ENCODE measurements at places on chromosomes 11 and 22.

DNA sequence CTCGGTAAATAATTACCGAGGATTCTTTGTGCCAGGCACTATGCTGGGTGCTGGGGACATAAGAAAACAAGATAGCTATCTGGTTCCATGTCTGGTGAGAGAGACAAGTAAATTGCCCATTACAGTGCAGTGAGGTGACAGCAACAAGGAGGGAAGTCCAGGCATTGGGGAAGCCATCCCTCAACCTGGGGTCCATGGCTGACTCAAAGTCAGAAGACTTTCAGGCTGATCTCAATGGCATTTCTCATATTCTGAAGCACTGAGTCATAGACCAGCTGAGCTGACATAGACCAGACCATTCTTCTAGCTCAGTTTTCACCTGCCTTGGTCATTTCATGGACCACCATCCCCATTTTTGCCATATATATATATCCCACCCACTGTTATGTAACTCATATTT, 158.8 kb downstream of the TTC17 start:
- no peak for DNase-seq

DNA sequence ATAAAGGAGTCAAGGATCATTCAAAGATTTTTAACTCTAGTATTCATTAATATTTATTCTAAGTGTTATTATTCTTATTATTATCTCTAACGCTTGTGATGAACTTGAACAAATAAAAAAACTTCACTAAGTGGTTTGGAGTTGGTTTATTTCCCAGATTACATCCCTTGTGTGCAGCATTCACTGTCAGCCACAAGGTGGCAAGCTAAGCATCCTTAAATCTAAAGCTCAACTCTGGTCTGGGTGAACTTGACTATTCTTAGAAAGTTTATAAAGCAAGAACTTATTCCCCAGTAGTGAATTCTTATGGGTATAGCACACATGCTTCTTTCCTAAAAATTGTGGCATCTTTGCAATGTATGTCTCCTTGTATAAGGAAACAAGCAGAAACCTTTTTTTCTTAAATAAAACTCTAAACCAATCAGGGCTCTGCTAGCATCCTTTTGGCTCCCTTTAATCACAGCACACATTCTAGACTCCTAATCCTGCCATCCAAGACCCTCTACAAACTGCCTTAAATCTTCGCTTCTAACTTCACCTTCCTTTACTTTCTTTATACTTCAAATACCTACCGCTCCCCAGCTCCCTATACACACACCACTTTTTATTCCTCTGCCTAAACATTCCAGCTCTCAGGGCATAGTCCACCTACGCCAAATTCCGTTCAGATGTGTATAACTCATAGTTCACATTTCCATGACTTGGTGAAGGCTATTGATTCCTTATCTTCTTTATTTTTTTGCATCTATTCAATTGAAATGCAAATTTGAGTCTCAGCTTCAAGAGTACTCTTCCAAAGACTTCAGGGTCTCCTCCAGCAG, 1068.8 kb downstream of the DLG2 start:
- DNase-seq: peak; percentile 84

DNA sequence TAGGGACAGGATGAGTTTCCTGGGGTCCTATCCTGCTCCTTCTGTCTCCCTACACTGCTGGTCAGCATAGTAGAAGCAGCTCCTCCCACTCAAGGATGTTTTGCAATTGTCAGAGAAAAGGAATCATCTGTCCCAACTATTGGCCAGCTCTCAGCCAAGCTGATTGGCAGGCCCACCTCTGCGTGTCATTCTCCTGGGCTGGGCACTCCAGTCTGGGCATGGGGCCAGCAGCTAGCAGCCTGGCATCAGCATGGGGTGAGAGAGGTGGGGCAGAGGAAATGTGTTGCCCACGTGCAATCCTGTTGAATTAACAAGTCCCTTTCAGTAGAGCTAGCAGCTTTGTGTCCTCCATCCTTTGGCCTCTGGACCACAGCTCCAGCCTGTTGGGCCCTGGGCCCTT, 14.1 kb downstream of the ANKK1 start:
- peak; percentile 74 for DNase-seq

- DNase-seq: no peak
These were observed 136.9 kb downstream of the METTL15 start for GRCh38 chr11:28245131-28245530.

DNA sequence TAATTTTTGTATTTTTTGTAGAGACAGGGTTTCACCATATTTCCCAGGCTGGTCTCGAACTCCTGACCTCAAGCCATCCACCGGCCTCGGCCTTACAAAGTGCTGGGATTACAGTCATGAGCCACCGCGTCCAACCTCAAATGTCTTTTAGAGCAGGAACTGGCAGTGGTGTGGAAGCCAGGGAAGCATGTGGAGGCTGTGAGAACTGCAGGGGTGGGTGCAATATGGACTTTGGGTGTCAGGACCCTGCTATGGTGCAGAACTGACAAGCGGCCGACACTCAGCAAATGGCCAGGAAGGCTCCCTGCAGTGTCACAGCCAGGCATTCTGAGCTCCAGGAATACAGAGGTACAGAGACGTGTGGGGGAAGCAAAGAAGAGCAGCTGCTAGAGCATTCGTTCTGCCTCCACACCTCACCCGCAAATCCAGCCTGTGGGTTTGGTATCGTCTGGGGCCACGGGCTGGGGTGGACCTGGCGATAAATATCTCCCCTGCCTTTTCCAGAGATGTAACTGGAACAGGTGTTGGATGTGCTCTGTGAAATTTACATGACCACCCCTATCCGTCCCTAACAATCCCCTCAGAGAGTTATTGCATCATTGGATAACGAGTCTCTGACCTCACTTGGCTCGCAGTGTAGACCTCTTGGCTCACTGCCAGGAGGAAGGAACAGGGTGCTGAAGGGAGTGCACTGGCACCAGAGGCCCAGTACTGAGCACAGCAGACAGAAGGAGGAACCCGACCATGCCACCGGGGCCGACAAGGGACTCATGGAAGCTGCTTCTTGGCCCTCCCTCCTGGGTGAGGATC, 624.7 kb upstream of the B3GAT1 start:
- peak; percentile 42 for DNase-seq

- DNase-seq: no peak
These were observed 207.4 kb downstream of the NELL1 start for GRCh38 chr11:20876738-20877137.

GRCh38 chr11:95358511-95359340, 127.7 kb upstream of the SESN3 start:
- DNase-seq: peak; percentile 38

DNA sequence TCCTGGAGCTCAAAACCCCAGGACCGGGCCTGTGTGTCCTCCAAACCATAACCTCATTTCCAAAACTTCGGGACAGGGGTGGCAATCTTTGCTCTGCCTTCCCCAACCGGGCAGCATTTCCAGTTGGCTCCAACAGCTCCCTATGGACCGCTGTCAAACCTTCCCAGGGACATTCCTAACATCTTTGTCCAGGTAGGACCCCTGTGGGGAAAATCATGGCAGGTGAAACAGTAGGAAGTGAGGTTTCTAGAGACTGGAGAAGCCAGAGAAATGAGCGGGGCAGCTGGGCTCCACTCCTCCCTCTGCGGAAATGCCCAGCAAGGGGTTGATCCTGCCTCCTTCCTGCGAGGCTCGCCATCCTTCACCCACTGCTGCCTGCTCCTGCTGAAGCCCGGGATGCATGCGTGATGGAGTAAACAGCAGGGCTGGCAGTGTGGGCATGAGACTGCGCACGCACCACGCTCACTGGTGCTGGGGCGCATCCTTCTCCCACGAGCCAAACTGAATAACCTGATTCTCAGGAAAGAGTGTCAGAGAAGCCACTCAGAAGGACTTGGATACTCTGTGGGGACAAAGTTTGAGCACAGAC, 136.4 kb downstream of the BUD13 start:
- no peak for DNase-seq

- no peak for DNase-seq
These were observed 8.3 kb downstream of the PICK1 start for GRCh38 chr22:38065539-38065938.

GRCh38 chr11:118916842-118917388, 8.8 kb downstream of the BCL9L start:
- peak; percentile 91 for DNase-seq

- DNase-seq: no peak
These were observed 24.6 kb upstream of the DGAT2 start for GRCh38 chr11:75743711-75744563.

GRCh38 chr22:26576026-26576680, 13.8 kb downstream of the TPST2 start:
- DNase-seq: no peak

DNA sequence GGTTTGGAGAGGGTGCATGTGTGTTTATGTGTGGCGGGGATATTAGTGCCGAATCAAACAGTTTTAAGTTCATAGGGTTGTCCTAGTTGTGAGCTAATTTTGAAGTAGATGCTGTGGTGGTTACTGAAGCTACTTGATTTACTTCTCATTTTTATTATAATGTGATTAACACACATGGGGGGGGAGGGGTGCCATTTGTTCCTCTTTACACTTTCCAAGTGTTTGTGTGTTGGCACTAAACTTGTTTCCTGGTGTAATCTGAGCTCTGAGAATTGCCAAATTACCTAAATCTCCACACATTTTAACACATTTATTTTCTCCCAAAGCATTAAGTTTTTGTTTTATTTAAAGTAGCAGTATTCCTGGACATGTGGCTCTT, 60.1 kb downstream of the ZNRF3 start:
- DNase-seq: no peak

- no peak for DNase-seq
These were observed 15.4 kb downstream of the APOBEC3B start for GRCh38 chr22:38997518-38997917.

DNA sequence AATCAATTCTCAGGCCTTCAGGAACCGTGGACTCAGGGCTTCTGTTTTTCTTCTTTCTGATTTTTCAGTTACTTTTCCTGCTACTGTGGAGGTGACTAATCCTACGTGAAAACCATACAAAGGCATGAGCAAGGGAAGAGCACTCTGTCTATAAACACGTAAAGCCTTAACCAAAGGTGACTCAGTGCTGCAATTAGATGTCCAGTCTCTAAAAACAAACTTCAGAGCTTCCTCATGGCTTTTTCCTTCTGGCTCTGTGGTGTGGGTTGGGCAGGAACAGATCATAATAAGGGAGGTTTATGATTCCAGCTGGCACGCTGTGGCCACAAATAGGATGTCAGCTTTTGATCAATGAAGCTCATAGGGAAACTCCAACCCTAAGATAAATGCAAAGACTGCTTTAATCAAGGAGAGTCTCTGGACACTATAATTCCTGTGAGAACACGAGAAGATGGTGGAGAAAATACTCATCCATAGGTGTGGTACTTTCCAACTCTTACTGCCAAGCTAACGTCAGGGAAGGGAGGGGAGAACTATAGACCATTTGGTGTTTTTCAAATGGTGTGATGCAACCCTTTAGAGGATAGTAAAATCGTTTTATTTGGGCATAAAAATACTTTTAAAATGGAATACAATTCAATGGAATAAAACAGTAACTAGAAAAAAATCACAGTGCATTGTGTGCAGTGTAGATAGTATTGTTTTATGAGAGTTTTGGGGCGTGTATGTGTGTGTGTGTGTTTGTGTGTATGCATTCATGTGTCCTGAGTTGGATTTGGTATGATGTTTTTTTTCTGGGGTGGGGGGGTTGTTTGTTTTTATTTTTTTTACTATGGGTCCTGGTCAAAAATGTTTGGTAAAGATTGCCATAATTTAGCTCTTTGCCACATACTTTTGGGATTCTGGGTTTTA, at the start of gene NXPE2:
NXPE2 (plus strand) TSS at position 403 of the 912 bp plus-strand sequence; CDS start at position 452, 49 bp downstream.
- no peak for DNase-seq

GRCh38 chr11:46694072-46694471, 6.3 kb downstream of the ARHGAP1 start:
- DNase-seq: no peak

- DNase-seq: no peak
These were observed 382 bp downstream of the RASSF10 start for GRCh38 chr11:13009476-13009920.

GRCh38 chr11:37973941-37974340, 1375.9 kb upstream of the RAG2 start:
- no peak for DNase-seq

GRCh38 chr22:27144321-27144720, 486.9 kb downstream of the MIAT start:
- DNase-seq: no peak

DNA sequence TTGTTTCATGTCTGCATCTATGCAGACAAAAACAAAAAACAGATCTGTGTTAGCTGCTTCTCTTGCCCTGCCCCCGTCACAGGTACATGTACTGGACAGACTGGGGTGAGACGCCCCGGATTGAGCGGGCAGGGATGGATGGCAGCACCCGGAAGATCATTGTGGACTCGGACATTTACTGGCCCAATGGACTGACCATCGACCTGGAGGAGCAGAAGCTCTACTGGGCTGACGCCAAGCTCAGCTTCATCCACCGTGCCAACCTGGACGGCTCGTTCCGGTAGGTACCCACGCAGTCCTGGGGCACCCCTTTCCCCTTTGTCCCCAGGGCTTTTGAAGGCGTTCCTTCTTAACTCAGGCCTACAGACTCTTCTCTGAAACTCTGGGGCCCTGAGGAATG, 45.2 kb downstream of the LRP5 start:
- DNase-seq: no peak

DNA sequence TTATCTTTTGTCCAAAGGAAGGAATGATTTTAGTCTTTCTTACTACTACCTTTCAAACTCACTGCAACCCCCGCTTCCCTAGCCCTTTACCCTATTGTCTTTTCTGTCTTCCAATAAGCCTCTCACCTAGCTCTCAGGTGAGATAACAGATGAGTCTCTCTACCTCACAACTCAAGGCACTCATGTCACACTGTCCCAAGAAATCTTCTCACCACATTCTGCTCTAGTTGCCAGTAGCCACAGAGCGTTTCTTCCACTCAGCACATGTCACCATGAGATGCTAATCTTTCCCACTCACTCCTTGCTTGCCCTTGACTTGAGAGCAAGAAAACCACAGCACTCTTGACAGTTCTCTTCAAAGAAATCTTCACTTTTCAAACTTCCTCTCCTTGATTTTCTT, 32.7 kb upstream of the TMEM41B start:
- DNase-seq: peak; percentile 39

DNA sequence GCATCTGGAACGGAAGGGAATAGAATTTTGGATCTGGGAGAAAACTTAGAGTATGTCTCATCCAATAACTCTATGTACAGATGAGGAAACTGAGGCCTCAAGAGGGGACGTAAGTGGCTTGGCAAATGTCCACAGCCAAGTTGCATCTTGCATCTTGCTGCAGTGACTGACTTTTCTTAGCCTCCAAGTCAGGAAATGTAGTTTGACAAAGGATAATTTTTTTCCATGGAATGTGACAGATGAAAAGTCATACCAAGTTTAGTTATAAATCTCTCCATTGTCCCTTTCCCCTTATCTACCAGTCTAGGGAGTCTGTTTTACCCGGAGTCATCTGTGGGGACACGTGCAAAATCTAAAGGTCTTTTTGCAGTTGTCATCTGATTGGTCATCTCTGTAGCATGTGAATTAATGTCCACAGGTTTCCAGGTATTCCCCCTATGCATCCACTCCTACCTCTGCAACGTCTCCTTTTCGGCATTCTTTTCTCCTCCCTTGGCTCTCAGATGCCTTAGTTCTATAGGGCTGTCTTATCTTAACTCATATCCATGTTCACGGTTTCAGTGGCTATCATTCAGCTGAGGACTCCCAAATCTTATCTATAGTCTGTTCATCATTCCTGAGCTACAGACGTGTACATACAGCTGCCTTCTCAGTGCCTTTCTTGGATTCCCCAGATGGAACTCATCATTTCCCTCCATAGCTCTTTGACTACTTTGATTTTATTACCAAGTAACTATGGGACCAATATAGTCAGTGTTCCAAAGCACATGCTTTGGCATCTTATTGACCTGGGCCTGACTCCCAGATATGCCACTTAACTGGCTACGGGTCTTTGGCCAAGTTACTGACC, 139.5 kb upstream of the TIMP3 start:
- no peak for DNase-seq

All from T47D (cell line).